ENCODE measurements at places on chromosomes 5 and 9. TPM values are rescaled to one million over a fixed set of nuclear protein-coding genes. Genes with fewer than 3 reads are reported as not detected.

- no peak for DNase-seq
Measured at GRCh38 chr5:3195994-3196393, 399.6 kb upstream of the IRX1 start.

DNA sequence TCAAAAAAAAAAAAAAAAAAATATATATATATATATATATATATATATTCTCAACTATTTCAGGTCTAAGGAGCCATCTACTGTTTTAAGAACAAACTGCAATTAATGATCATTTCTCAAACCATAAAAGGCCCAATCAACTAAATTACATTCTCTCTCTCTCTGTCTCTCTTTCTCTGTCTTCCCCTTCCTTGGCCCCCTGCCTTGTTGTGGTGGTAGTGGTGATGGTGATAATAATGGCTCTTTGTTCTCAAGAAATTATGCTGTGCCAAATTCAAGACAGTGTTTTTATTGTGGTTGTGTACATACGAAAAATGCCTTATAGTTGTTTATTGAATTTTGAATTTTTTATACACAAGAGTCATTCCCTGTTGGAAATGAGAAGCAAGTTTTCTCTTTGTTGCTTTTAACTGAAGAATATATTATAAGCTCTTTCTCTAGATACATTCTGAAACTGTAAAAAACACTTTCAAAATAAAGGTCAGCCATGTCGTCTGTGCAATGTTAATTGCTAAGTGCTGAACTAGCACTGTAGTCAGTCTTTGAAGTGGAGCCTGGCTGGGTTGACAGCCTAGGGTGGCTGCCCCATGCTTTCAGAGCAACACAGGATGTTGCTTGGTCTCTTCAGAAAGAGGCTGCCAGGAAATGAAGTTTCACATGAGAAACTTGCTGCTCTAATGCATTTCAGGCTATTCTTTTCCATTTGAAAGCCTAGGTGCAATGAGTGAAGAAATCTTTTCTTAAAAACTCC lies 96.0 kb downstream of the HINT1 start:
- no peak for DNase-seq

GRCh38 chr5:1959725-1960581 lies 77.2 kb upstream of the IRX4 start:
- DNase-seq: no peak

DNA sequence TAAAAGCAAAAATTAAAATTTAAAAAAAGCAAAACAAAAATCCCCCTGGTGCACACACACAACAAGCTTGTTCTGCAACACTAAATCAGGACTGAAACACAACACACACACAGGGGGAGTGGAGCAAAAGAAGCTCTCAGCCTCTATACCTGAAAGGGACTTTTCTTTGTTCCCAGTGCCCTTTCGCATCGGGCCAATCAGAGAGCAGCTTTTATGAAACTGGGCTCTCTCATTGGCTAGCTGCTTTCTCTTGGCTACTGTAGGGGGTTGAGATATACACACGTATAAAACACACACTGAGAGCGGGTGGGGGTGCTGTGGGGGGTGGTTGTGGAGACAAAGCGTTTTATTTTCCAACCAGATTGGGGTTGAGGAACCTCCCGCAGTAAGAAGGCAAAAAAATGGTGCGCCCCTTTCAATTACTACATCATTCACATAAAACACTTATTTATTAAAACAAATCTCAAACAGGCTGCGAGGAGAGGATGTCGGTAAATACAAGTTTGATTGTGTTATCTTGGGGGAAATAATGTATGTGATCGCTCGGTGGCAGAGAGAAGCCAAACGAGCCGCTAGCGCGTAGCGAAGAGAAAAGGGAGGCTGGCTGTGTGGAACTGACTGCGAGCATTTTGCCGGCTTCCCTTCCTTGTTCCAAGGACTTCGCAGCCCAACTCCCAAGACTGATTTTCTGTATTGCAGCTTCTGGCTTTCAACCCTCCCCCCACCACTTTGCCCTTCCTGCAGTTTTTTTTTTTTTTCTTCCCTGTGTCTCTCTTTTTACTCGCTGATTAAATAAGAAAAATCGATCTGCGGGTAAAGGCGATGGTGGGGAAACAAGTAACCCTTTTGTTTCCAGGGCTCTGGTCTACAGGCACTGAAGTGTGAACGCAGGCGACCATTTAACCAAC lies 2.5 kb upstream of the ZNF608 start:
- peak; percentile 92 for DNase-seq

DNA sequence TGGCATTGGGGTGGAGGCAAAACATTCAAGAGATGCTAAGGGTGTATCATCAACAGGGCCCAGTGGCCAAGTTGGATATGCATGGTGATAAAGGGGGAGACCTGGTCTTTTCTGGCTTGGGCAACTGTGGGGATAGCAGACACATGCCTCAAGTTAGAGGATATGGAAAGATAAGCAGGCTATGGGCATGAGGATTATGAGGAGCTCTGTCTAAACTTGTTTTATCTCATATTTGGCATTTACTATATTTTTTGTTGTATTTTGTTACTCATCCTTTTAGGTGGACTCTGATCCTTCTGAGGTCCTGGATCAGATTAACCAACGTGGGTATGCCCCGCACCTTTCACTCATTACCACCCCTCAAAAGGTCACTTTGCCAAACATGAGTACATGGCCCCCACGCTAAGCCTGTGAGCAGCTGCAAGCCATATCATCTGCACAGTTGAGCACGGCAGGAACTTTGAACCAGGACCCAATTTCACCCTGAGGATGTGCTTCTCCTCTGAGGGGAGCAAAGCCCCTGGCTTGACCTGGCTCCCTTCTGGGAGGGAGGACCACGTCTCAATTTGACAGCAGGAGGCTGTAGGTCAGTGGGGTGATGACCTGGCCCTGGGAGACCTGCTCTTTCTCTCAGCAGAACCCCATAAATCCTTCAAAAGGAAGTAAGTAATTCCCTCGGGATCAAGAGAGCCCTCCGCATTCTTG lies 71.1 kb upstream of the CD180 start:
- peak; percentile 67 for DNase-seq

DNA sequence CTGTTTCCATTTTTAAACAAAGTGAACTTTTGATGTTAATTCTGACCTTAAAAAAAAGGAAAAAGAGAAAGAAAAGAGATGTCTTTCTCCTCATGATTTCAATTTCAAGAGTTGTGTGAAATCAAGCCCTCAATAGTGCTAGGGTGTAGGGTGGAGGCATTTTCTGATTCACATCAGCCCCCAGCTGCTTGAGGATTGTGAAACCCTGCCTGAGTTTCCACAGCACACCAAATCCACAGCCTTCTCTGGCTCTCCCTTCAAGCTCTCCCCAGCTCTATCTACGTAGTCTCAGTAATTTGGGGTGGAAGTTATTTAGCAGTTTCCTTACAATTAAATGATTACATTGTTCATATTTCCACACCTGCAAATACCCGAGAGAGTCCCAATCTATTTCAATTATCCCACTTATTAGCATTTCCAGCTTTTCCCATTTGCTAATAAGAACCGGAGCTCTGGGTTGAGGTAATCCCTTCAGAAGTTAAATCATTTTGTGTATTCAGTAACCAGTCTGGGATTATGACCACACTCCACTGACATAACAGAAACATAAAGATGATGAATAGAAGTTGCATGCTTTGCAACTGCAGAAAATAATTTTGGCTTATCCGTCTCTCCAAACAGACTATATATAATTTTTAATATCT lies 54.9 kb downstream of the MTX3 start:
- DNase-seq: no peak

The CAMK2A gene
- 0.04 TPM for total RNA-seq

The DOCK2 gene
- 2.0 TPM for total RNA-seq

The GABRA6 gene
- not detected for total RNA-seq
